ENCODE measurements at places on chromosomes 12 and 14. TPM values are rescaled to one million over a fixed set of nuclear protein-coding genes. Genes with fewer than 3 reads are reported as not detected.

HCAR3 gene
- polyA plus RNA-seq, result not detected

C3AR1 gene
- 1.4 TPM for polyA plus RNA-seq

RDH12 gene
- 1.2 TPM for polyA plus RNA-seq

OR4K15 gene
- polyA plus RNA-seq, result not detected

BBS10 gene
- polyA plus RNA-seq, result 4.4 TPM

SLC10A1 gene
- polyA plus RNA-seq, result not detected

All from pancreas (tissue), 10 donors.